ENCODE measurements at places on chromosomes 2 and 18.
A peak's percentile ranks its signal among the peaks of the same experiment; 100 is the strongest.

- peak; percentile 87 for DNase-seq
These were observed 219.8 kb downstream of the SH3BP4 start for GRCh38 chr2:235171550-235172031.

- no peak for DNase-seq
These were observed 39.7 kb downstream of the MDH1 start for GRCh38 chr2:63628403-63628942.

DNA sequence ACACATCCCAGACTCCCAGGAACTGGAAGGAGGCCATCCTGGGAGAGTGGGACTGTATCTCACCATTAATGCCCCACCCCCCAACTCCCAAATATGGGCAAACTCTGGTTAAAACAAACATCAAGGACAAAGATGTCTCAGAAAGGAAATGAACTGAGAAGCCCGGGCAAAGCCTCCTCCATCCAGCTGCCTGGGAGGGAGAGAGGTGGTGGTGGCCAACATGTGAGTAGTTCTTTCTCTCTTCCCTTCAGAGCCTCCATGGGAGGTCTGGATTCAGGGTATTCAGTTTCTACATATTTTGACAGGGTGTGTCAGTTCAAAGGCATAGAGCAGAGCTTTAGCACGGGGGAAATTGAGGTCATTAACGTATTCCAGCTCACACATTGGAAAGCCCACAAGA, 57.5 kb downstream of the CXCR4 start:
- no peak for DNase-seq

GRCh38 chr2:48530033-48530811, at the start of gene STON1:
Gene STON1, plus strand, starts transcription at chr2:48530154. Its CDS starts 50,480 bp downstream, at chr2:48580634.
- DNase-seq, result no peak

DNA sequence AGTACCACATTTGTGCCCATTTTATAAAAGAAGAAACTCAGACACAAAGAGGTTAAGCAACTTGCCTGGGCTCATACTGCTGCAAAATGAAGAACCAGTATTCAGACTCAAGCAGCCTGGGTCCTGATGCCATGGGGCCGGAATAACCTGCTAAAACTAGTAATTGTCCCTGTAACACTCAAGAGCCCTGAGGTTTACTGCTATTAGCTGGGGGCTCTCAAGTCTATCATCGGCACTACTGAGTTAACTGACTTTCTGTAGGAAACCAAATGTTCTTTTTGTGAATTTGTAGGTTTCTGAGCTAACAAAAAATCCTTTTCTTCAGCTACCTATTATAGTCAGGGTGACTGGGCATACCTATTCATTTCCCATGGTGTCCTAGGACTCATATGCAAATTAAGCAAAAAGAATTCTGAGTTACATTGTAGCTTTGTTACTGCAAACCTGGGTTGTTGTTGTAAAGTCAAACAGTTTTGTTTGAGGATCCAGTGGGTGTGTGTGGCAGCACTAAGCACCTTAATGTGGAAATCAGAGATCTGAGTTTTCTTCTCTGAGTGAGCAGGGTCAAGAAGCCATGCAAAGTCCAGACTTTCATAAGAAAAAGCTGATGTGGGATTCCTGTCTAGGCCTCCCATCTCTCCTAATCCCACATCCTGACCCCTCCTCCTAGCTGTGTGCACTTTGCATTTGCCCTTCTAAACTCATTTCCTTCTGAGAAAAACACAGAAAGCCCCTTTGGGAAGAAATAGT, 72.4 kb upstream of the TNP1 start:
- no peak for DNase-seq

DNA sequence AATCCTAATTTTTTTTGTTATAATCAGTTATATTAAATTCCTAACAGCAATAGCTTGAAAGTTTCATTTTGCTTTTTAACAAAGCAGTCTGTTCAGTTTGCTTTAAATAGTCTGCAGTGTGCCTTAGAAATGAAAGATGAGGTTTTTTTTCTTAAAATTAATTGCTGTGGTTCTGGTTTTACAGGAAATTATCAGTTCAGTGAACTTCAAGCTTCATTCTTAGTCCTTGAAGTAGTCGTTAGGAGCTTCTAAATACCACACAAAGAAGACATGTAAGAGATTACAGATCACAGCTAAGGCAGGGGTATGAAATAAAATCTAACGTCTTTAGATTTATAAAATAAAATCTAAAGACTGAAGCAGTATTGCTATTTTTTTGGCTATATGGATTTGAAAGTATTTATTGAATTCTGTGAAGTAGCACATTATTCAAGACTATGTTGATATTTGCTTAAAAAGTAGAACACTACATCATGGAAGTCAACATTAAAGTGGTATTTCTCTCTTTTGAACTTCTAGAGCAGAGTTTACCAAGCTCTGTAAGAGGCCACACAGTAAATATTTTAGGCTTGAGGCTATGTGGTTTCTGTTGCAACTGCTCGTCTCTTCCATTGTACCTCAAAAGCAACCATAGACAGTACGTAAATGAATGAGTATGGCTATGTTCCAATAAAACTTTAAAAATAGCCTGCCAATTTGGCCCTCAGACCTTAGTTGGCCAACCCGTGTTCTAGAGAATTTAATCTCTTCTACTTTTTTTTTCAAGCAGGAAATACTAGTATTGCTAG, 81.5 kb upstream of the STON1 start:
- peak; percentile 87 for DNase-seq

GRCh38 chr2:193581807-193582206, 1387.1 kb upstream of the TMEFF2 start:
- no peak for DNase-seq

DNA sequence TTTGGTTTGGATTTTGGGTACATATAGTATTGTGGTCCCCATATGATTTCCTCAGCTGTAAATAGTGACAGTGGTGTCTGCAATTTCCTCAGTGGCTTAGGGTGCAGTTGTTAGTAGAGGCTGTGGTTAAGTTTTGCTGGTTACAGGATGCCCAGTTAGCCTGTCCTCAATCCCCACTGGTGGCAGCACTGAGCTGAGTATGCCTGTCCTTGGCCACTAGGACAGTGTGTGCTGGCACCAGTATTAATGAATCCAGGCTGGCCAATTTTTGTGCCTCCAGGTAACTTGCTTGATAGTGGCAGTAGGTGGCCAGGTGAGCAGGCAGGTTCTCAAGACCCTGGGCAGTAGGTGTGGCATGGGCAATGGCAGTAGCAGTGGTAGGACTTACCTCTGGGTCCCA, 973.1 kb downstream of the TMEM182 start:
- DNase-seq, result no peak

- DNase-seq, result no peak
These were observed 293.8 kb downstream of the CYP26B1 start for GRCh38 chr2:71853858-71854257.

DNA sequence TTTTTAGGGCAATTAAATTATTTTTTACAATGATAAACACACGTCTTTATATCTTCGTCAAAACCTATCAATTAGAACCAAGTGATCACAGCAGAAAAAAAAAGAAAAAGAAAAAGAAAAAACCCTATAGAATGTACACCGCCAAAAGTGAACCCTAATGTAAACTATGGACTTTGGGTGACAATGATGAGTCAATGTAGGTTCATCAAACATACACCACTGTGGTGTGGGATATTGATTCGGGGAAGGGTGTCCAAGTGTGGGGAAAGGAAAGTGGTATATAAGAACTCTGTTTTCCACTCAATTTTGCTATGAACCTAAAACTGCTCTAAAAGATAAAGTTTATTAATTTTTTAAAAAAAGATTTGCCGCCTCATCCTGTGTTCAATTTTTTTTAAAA, 85.1 kb downstream of the DYNC1I2 start:
- no peak for DNase-seq

GRCh38 chr2:231708773-231709635, 679 bp downstream of the PTMA start:
- DNase-seq, result no peak

DNA sequence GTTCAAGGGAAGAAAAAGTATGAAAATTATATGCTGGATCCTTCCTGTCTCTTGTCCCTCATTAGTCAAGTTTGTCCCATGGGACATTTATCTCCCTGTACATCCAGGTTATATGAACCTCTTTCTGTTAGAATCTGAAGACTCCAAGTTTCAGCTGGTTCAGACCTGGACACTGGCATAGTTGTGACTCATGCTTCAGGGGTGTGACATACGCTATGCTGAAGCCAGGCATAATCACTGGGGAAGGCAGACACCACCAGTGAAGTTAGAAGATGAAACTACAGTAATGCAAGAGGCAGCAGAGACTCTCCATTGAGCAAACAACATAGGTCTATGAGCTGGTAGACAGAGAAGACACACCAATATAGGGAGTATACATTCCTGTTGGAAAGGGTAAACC, 269.7 kb upstream of the SLC8A1 start:
- DNase-seq, result no peak

- no peak for DNase-seq
These were observed 159.4 kb downstream of the BABAM2 start for GRCh38 chr2:28049899-28050298.

GRCh38 chr2:21276163-21276562, 152.4 kb downstream of the TDRD15 start:
- DNase-seq, result no peak

- no peak for DNase-seq
These were observed 1042.0 kb downstream of the DPP10 start for GRCh38 chr2:115484486-115484885.

DNA sequence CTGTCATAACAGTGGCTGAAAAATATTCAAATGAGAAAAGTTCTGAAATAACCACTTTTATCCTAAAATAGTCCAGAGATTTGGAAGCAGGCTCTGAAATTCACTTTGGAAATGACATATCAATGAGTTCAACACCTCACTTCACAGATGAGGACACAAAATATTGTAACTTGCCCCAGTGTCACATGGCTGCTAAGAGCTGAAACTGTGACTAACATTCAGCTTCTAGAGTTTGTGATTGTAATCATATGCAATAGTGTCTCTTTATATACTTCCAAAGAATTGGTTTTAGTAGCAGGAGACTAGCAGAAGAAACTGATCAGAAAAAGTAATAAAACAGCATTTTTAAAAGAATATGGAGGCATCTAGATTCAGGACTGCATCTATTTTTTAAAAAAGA, 52.1 kb downstream of the SFT2D3 start:
- no peak for DNase-seq

DNA sequence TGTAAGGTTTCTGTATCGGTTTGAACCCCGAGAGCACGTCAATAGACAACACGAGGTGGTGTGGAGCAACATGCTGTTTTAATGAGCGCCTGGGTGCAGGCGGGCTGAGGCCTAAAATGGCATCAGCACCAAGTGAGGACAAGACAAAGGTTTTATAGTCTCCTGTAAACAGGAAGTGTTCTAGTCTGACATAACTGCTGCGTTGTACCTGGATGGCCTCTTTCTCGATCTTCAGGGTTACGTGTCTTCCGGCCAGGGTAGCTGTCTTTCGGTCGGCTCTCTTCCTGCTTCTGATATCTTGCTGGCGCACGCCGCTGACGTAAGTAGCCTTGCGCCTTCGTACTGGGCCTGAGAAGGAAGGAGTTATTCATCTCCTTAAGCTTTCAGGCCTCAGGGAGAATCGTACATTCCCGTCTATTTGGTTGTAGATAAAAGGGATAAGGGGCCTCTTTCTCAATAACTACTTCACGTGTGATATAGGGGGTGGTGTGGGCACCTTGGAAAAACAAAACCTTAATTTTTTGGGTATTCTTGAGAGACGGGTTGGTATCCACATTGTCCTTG, 53.5 kb downstream of the KYNU start:
- no peak for DNase-seq

DNA sequence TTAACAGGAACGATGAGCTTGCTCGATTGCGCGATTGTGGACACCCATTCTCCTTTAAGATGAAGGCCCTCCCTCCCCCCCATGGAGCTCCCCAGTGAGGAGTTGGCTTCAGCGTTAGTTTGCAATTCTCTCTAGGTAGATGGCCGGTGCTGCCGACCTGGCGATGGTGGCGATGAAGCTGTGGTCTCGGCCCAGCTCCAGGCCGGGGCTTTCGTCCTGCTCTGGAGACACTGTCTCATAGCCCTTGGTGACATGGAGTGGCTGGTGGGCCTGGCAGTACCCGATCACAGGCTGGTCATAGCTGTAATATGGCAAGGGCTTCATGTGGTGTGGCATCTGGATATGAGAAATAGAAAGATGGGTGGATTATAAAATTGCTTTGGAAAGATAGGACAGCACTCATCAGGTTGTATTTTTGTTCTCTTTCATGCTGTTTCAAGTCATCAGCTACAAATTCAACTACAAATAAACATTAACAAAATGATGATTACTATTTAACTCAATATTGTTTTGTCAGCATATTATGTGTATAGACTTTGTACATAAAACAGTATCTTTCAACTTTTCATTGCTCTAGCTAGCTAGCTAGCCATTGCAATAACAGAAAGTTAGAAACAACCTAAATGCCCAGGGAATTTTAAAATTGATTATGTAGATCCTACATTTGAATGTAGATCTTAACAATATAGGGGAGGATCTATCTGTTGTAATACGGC, 773.4 kb downstream of the LRRTM4 start:
- DNase-seq, result no peak
